ENCODE measurements at places on chromosomes 1 and 21. TPM values are rescaled to one million over a fixed set of nuclear protein-coding genes. Genes with fewer than 3 reads are reported as not detected.

GRCh38 chr1:18992646-18993045 lies 36.2 kb upstream of the IFFO2 start:
- no peak for DNase-seq

GRCh38 chr1:4711416-4712275 lies 57.2 kb downstream of the AJAP1 start:
- no peak for DNase-seq

- DNase-seq: peak; percentile 91
These were observed at the start of gene ACOT11 for GRCh38 chr1:54547601-54548388. ACOT11 (plus strand) TSS chr1:54548228; CDS start chr1:54548310, 82 bp downstream.

DNA sequence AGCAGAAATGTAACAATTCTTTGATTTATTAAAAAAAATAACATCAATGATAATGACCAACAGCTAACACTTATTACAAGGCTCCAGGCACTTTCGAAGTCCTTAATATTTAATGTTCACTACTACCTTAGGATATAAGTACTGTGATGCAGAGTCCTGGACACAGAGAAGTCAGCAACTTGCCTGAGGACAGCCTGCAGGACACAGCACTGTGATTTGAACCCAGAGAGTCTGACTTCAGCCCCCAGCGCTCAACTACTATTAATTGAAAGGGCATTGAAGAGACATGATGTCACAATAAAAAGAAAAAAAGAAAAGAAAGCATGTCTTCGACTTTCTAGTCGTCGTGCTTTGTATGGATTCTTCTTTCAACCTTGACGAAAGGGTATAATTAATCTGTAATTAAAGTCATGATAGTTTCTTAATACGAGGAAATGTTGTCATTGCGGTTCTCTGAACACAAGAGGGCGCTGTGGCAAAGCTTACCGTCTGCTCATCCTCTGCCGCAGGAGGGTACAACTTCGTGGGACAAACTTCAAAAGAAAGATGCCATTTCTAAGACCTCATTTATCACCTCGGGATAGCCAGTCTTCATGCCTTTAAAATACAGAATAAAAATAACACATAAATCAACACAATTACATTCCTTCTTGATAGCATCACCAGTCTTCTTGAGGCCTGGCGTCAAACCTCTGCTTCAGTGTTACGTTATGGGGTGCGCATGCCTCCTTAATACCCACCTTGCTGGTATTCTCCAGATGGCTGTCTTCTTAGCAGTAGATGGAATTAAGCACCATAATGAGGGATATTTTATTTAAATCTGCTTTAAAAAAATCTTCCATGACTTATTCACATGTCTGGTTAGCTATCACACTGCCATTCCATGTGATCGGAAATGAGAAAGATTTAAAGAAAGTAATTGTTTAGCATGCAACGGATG lies 240.1 kb downstream of the DISC1 start:
- no peak for DNase-seq

DNA sequence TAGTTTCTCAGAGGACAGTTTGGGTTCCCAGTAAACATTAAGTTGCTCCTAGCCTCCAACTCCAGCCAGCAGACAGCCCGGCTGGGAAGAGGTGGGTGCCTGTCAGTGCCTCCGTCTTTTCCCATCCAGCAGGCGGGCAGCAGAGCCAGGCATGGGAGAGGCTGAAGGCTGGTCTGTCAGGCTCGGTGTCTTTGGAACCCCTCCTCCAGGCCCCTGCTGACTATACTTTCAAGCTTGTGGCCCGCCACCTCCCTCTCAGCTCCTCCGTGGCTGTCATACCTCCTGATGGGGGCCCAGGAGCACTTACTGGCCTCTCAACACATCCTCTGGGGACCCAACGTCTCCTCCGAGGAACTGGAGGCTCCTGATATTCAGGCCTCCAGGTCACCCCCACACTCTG lies 140.9 kb downstream of the ACTL8 start:
- DNase-seq: no peak

DNA sequence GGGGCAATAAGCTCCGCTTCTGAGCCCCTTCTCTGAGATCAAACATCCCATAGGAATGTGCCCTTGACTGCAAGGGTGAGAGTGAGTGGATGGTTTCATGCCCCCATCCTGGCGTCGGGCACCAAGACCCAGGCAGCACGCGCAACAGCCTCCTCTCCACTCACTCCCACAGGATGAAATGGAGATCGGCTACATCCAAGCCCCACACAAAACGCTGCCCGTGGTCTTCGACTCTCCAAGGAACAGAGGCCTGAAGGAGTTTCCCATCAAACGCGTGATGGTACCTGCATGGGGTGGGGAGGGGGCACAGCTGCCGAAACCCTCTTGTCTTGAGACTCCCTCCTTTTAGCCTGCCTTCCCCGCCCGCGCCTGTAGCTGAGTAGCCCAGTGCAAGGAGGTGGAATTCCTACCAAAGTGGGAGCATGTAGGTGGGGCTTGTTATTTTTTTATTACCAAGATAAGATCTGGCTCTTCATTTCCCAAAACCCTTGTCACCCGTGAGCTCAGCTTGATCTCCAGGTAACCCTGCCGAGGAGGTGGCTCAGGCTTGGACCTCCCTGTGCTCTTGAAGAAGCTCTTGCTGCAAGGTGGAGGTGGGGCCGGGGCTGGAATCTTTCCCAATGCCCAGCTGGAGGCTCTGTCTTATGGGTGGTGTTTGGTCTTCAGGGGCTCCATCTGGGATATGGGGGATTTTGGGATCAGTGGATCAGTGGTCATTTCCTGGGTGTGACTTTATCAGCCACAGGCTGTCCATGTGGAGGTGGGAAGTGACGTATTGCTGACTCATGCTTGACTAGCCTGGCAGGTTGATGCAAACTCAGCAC lies 24.0 kb upstream of the PADI6 start:
- DNase-seq: no peak

DNA sequence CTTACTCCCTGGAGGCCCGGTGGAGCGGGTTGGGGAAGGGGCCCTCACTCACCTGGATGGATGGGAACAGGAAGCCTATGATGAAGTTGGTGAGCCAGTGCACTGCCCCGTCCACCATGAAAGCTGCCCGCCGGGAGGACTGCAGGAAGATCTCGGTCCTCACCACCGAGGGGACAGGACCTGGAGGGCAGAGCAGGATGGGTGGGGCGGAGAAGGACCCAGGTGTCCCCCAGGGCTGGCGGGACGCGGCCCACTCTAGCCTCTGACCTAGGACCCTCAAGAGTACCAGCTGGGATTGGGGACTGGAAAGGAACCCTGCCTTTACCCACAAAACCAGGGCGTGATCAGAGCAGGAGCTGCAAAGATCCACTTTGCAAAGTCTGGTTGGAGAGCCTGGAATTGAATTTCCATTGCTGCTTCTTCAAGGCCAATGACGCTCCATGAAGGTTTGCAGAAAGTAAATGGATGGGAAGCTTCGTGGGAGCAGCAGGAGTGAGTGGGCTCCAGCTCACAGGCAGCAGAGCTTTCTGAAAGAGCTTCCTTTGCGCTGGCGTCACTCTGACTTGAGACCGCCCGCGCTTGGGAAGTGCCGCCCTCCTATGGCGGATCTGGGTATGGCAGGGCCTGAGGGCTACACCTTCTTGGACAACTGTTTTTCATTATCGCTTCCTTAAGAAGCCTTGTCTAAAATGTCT lies 21.4 kb downstream of the SLC2A7 start:
- DNase-seq: peak; percentile 92

DNA sequence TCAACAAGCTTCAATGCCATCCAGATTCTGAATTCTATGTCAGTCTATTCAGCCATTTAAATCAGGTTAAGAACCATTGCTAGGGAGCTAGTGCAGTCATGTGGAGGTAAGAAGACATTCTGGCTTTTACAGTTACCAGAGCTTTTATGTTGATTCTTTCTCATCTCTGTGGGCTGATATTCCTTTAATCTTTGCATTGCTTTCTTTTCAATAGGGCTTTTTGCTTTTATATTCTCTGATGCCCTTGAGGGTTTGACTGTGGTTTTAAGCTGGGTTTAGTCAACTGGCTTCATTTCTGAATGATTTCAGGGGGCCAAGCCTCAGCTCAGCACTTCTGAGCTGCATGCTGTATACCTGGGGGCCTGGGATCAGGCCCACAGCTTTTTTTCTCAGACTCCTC lies 51.0 kb upstream of the GORAB start:
- DNase-seq: no peak

- no peak for DNase-seq
These were observed 303.0 kb upstream of the PLD5 start for GRCh38 chr1:242827538-242827937.

DNA sequence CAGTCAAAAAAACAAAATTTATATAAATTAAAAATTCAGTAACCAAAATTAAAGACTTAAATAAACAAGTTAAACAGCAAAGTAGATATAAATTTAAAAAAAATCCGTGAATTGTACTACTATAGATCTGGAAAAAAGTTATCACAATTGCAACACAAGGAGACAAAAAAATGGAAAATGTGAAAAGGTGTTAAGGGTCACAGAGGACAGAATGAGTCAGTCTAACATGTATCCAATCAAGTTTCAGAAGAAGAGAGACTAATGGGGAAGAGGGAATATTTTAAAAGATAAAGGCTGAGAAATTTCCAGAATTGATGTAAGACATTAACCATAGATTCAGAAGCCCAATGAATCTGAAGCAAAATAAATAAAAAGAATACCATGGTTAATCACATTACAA lies 46.0 kb downstream of the USP24 start:
- no peak for DNase-seq

DNA sequence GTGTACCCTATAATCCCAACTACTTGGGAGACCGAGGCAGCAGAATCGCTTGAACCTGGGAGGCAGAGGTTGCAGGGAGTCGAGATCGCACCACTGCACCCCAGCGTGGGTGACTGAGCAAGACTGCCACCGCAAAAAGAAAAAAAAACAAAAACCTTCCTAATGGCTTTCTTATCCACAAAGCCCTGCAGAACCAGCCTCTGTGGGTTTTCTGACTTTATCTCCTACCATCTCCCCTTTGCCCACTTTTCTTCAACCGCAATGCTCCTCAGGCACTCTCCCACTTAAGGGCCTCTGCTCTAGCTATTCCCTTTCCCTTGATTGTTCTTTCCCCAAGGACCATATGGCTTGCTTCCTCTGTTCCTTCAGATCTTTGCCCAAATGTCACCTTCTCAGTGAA lies 67.9 kb upstream of the PUM1 start:
- DNase-seq: no peak

- DNase-seq: no peak
These were observed 48.7 kb upstream of the KCNJ15 start for GRCh38 chr21:38208118-38208517.

FCRL4 gene
- total RNA-seq: not detected

URB2 gene
- total RNA-seq: 3.4 TPM

NUAK2 gene
- total RNA-seq: 1.1 TPM

CRABP2 gene
- not detected for total RNA-seq

SPATA21 gene
- not detected for total RNA-seq

OR2L13 gene
- total RNA-seq: not detected

All from Right ventricle myocardium inferior (tissue), 1 donor.